Femur (tissue), 1 donor: ENCODE measurements at places on chromosomes 5 and 9.

DNA sequence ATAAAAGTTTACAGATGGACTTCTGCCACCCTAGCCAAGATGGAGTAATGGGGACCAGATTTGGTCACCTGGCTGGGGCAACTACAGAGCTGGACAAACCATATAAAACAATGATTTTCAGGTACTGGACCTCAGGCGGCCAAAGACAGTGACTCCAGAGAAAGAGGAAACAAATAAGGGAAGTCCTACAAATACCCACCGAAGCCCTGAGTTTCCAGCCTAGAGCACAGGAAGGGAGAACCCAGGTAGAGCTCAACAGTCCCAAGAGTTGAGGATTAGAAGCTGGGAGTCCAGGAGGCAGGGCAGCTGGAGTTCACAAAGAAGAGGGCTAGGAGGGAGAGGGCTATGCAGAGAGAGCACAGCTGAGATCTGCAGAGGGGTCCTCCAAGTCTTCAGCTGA, 106.7 kb upstream of the NR5A1 start:
- DNase-seq, result no peak

GRCh38 chr9:77194423-77194822, 17.1 kb downstream of the VPS13A start:
- no peak for DNase-seq

- DNase-seq, result no peak
Measured at GRCh38 chr9:110641293-110641692, 27.3 kb upstream of the MUSK start.

DNA sequence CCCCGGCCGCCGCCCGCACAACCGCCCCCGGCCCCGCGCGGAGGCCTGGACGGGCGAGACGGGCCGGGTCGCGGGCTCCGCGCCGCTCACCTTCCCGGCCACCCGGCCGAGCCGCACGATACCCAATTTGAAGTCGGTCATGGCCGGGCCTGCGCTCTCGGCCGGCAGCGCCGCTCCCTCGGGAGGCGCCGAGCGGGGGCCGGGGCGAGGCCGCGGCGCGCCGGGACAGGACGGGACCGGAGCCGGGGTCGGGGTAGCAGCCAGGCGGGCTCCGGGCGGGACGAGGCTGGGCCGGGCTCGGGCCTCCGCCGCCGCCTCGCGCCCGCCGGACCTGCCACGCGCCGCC, 216 bp downstream of the ZMYND19 start:
- DNase-seq, result no peak

DNA sequence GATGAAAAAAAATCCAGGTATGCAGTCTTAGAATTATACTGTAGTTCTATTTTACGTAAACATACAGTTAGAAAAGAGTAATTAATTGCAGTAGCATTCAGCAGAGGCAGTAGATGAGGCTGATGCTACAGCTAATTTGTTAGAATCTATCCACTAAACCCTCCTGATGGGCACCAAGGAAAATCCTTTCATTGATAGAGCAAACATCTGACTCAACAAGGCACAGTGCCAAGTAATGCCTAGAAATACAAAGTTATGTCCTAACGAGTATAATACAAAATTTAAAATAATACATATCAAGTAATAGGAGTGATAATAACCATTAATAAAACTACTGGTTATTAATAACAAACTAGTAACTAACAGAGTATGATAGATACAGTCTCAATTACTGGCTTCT, 9.0 kb downstream of the MOCS2 start:
- DNase-seq, result no peak

DNA sequence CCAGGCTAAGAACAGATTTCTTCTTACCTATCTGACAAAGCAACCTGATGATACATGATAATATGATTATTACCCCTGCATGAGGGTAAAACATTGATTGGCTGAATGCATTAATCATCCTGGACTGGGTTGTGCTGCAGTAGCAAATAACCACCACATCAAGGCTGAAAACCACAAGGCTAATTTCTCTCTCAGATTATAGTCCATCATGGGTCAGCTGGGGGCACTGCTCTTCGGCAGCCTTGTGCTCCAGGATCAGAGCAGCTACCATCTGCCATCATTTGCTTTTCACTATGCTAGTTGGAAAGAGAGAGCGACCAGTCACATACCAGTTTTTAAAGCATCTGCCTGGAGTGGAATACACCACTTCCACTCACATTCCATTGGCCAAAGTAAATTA, 383.5 kb downstream of the RASEF start:
- no peak for DNase-seq

GRCh38 chr9:134885679-134886412, 5.2 kb downstream of the FCN2 start:
- no peak for DNase-seq

- DNase-seq, result no peak
Measured at GRCh38 chr5:36029914-36030313, 36.8 kb downstream of the UGT3A2 start.

- no peak for DNase-seq
Measured at GRCh38 chr9:120336021-120336752, 243.8 kb downstream of the CDK5RAP2 start.

DNA sequence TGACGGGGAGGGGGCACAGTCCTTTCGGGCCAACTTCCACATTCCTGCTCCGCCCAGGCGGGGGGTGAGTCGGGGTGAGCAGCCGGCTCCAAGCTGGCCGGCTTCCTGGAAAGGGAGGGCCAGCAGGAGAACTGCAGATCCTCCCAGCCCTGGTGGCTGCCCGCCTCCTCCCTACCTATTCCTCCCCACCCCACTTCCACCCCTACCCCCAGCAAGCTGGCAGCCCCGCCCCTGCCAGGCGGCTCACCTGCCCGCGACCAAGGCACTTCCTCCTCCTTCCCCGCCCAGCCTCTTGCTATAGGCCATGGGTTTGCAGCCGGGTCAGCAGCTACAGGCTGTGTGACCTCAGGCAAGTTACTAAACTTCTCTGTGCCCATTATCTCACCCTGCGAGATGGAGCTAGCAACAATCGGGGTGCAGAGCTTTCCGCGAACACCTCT, 5.6 kb upstream of the IRF1 start:
- DNase-seq, result peak; percentile 92

DNA sequence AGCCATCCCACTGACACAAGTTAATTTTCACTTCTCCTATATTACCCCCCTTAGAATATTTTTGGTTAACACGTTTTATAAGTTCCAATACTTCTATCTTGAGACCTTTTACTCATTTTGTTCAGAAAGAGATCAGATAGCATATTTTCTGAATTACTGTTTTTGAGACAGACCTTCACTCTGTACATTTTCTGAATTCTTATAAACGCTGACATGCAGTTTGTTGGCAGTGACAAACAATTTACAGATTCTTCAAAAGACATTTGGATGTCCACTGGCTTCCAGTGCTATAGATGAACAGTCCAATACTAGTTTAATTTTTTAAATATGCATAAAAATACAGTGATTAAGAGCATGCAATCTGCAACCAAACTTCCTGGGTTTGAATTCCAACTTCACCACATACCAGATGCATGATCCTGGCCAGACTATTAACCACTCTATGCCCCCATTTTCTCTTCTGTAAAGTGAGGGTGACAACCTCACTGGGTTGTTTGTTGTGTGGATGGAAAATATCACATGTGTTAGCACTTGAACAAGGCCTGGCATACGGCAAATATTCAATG, 142.1 kb downstream of the AGTPBP1 start:
- no peak for DNase-seq

DNA sequence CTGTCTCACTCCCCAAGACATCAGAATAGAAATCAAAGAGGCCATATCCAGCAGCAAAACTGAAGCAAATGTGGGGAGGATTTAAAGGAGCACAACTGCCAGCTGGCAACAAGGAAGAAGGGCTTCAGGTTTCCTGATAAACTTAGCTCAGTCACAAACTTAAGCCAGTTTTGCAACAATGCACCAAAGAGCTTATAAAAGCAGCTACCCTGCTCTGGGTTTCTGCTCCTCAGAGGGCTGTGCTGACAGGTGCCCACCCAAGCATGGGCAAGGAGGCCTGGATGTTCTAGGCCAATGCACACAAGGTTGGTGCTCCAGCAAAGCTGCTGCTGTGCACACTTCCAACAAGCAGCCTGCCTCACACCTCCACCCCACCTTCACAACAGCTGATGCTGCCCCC, 132.9 kb downstream of the SIL1 start:
- no peak for DNase-seq

- peak; percentile 75 for DNase-seq
Measured at GRCh38 chr5:135185481-135186065, 151.5 kb upstream of the PITX1 start.
